Lower leg skin (tissue), 4 donors: ENCODE measurements at places on chromosomes 13 and 19. TPM values are rescaled to one million over a fixed set of nuclear protein-coding genes. Genes with fewer than 3 reads are reported as not detected.

Gene SPRY2
- total RNA-seq, result 36.0 TPM

Gene KLK14
- total RNA-seq, result 13.4 TPM

Gene GPR183
- total RNA-seq, result 13.7 TPM

Gene PAF1
- 35.2 TPM for total RNA-seq

Gene HAUS5
- total RNA-seq, result 10.4 TPM

Gene ALOX5AP
- total RNA-seq, result 4.2 TPM

DNA sequence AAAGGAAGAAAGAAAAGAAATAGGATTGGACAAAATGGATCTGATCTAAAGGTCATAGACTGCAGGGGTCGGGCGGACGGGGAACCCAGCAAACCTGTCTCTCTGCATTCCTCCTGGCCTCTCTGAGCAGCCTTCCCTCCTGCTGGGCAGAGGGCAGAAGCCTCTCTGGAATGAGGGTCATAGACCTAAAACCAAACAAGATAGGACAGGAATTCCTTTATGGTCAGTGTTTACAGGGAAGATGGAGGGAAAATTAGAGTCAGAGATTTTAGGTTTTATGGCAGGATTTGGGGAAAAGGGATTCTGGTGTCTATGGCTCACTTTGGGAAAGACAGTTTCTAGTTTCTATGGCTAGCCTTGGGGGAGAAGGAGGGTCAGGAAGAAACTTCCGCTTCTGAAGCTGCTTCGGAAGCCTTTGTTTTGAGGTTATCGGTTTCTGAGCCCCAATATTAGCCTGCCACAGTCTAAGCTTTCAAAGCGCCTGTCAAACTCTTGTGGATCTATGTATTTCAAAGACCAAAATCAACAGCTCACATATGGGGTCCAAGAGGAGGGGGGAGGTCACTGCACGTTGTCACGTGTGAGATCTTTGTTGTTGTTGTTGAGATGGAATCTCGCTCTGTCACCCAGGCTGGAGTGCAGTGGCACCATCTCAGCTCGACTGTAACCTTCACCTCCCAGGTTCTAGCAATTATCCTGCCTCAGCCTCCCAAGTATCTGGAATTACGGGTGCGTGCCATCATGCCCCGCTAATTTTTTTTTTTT, 18.9 kb upstream of the DPRX start:
- no peak for DNase-seq

DNA sequence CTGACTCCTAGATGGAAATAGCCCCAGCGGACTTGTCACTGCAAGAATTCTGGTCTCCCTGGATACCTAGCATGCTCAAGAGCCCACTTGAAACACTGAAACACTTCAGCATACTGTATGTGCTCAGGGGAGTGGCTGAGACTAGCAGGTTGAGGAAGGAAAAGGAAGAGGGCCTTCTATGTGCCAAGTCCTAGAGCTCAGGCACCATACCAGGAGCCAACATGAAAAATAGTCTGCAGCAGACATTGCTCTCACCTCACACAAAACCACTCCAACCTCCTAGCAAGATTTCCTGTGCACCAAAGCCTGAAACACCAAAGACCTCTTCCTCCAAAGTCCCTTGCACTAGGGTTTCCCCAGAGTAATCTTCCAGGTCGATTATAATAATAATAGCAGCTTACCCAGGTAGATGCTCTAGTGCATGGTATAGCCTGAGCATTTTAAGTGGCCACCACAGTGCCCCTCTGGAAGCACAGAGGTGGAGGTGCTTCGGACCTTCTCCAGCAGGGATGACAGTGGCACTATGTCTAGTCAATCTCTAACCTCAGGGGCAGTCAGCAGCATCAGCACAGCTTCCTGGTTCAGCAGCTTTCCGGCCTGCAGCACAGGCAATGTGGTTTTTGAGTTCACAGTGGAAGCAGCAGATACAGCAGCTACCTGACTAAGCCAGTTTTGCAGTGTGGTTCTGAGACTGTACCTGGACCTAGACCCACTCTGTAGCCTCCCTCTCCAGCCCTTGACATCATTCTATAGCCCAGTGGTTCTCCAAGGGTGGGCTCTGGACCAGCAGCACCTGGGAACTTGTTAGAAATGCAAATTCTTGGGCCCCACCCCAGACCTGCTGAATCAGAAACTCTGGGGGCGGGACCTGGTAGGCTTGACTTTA, 45.6 kb upstream of the UBE2L5 start:
- no peak for DNase-seq

GRCh38 chr13:109747524-109747923, 38.9 kb downstream of the IRS2 start:
- DNase-seq, result no peak

- DNase-seq, result no peak
Measured at GRCh38 chr13:72146816-72147215, 279.8 kb upstream of the DACH1 start.

GRCh38 chr19:1008268-1009040, 8.2 kb downstream of the GRIN3B start:
- DNase-seq, result no peak

DNA sequence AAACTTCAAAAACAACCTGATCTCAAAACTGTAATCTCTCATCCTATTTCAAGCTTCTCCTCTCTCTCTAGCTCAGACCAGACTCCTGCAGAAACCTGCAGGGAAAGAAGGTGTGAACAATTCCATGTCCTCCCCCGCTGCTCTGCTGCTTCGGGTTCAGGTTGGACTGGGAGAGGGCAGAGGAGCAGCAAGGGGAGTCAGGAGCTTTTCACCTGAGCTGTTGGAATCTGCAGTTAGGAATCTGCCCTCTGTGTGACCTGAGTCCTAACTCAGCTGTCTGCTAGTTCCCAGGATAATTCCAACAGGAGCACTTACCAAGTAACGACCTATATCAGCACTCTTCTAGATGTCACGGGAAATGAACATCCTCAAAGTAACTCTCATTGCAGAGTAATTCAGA, 118.3 kb downstream of the DNAJC15 start:
- DNase-seq, result peak; percentile 32

- no peak for DNase-seq
Measured at GRCh38 chr19:18283338-18283737, 1.9 kb upstream of the JUND start.

- DNase-seq, result no peak
Measured at GRCh38 chr13:93217721-93218261, 8.8 kb upstream of the GPC6 start.

- DNase-seq, result no peak
Measured at GRCh38 chr19:12748489-12748888, 3.1 kb upstream of the BEST2 start.

GRCh38 chr19:20423381-20424197, 142.0 kb downstream of the ZNF737 start:
- DNase-seq, result peak; percentile 44

DNA sequence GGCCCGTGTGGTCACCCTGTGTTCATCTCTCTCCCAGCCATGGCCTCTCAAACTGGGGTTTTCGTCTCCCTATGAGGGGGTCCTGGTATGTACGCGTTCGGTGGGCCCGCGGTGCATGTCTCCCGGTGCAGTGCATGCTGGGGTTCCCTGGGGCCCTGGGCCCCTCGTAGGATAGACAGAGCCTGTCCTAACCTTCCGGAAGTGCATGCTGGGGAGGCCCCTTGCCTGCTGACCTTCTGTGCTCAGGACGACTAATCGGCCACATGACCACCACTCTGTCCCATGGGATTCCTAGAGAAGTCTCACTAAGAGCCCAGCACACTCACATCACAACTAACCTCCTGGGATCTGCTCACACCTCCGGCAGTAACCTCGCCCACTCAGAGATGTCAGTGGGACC, 4.9 kb upstream of the USE1 start:
- no peak for DNase-seq

DNA sequence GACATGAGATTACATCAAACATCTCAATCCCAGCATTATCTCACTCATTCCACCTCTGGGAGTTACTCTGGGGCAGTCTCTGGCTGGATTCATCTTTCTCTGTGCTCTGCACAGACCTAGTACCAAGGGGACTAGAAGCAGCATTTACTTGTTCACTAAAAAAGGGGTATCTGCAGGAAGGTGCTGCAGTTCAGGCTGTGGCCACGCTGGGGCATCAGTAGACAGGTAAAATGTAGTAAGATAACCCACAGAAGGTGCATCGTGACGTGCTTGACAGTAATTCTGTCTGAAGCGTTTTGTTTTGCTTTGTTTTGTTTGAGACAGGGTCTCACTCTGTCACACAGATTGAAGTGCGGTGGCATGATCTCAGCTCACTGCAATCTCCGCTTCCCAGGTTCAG, 29.3 kb downstream of the ZNF564 start:
- no peak for DNase-seq

GRCh38 chr13:85653681-85654080, 145.5 kb downstream of the SLITRK6 start:
- no peak for DNase-seq

GRCh38 chr13:31846182-31846938, 107.0 kb downstream of the RXFP2 start:
- peak; percentile 95 for DNase-seq

GRCh38 chr19:2578901-2579677, 103.2 kb downstream of the GADD45B start:
- peak; percentile 83 for DNase-seq
